ENCODE measurements at places on chromosomes 5 and 9.

DNA sequence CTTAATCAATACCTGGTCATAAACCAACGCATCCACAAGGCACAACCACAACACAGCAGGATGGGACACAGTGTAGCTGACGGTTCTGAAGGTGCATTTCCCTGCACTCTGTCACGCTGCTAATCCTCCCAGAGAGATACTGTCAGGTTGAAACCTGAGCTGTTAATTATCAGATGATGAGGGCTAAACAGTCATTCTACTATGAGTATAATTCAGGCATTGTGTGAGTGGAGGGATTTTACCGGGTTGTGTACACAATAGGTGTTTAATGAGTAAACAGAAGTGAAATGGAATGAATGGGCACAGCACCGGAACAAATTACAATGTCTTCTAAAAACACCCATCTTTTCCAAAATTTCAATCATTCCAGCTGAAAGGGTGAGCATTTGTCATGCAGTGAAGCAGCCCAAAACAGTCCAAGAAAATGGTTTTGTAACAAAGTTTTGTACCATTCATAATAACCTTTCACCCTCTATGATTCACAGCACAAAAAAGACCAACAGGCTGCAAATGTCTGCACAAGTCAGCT, 71.5 kb downstream of the ABCA1 start:
- no peak for DNase-seq

GRCh38 chr9:31500422-31500821, 884.0 kb upstream of the ACO1 start:
- no peak for DNase-seq

DNA sequence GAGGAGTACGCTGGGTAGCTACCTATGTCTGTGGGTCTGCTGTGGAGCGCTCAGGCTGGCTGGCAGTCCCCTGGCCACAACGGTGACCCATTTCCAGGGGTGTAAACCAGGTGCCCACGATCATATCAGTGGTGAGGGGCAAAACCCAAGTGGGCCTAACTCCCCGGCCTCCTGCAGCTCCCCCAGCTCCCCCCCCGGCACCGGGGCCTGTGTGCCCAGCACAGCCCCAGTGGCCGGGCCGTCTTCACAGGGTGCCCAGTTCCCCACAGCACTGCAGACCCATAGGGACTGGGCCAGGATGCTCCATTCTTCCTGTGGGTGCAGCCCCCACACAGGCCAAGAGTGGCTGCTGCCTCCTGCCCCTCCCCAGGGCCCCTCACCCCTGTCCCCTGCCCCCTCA, 958 bp upstream of the LCN8 start:
- no peak for DNase-seq

GRCh38 chr5:154648706-154649105, 106.5 kb upstream of the LARP1 start:
- no peak for DNase-seq

DNA sequence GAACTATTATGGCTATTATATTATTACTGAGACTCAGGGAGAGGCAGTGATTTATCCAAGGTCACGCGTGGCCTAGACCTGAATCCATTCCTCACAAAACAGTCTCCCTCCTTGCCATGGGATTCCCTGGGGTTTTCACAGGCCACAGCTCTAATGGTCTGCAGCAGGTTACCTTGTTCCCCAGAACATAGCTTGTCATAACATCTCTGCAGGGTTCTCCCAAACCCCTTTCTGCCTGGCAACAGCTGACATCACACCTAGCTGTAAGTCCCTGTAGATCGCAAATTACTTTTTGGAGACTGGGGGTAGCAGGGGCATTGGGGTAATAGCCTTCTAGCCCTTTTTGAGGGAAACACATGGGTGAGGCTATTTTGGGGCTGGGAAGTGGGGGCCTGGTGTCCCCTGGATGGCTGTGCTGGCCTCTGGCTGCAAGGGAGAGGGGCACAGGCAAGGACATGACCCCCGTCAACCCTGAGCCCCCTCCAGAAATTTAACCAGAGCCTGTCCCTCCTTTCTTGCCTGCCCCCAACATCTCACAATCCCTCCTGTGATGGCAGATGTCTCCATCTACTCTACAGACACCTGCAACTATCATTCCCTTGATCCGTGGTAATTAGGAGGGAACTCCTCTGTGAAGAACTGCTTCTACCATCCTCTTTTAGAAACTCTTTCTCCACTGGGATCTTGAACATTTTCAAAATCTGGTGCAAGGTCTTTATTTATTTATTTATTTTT, 1.3 kb downstream of the CD74 start:
- DNase-seq = peak; percentile 56

GRCh38 chr5:54577937-54578653, 60.5 kb downstream of the SNX18 start:
- no peak for DNase-seq

DNA sequence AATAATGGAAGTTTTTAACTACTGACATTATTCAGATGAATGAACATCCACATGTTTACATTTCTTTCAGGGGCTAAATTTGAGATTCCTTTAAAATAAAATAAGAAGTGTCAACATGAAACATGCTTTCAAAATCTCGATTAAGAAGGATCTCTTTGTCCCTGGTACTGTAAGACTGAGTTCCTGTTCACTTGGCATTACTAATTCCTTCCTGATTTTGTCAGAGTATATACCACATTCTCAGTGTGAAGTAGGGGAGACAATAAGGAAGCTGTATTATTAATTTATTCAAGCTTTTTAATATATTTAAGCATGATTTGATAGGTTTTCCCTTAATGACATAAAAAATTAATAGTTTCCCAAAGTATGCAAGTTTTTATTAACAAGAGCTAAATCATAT, 81.5 kb upstream of the GRHPR start:
- DNase-seq = no peak

DNA sequence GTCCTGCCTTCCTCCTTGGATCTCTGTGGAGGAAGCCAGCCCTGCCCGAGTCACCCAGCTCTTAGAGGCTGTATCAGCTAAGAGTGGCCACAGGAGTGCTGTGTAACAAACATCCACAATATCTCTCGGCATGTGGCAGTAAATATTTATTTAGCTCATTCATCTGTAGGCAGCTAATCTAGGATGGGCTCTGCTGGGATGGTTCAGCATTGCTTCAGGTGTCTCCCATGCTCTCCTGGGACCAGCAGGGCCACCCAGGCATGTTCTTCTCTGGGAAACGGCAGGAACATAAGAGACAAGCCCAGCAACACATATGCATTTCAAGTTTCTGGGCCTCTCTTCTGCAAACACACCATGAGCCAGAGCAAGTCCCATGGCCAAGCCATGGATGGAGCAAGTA, 56.1 kb downstream of the HRH2 start:
- DNase-seq = no peak

DNA sequence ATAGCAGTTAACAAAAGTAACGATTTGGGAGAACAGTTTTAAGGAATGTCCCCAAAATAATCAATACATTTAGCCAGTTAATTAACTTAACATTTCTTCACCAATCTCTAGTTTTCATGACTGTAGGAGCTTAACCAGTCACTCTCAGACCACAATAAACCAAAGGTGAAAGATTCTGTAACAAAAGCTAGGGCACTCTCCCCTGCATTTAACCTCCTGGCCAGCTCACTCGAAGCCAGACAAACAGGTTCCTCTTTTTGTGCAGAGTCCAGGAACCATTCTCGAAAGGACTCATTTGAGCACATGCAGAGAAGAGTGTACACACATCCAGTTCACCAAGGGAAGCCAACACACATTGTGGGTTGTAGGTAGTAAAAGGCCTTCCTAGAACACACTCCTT, 6.5 kb downstream of the IL7R start:
- DNase-seq = no peak

GRCh38 chr5:166117072-166118066, 2174.1 kb upstream of the WWC1 start:
- no peak for DNase-seq

- no peak for DNase-seq
Measured at GRCh38 chr9:7756088-7756487, 43.5 kb downstream of the DMAC1 start.

- DNase-seq = no peak
Measured at GRCh38 chr5:178196986-178197385, 7.3 kb upstream of the HNRNPAB start.

GRCh38 chr5:180474569-180474968, 19.6 kb upstream of the CNOT6 start:
- DNase-seq = no peak

- DNase-seq = no peak
Measured at GRCh38 chr5:178201927-178202235, 2.5 kb upstream of the HNRNPAB start.

GRCh38 chr5:143425835-143426234, 22.3 kb upstream of the NR3C1 start:
- no peak for DNase-seq

- DNase-seq = no peak
Measured at GRCh38 chr9:130143958-130144366, 28.2 kb upstream of the NCS1 start.

DNA sequence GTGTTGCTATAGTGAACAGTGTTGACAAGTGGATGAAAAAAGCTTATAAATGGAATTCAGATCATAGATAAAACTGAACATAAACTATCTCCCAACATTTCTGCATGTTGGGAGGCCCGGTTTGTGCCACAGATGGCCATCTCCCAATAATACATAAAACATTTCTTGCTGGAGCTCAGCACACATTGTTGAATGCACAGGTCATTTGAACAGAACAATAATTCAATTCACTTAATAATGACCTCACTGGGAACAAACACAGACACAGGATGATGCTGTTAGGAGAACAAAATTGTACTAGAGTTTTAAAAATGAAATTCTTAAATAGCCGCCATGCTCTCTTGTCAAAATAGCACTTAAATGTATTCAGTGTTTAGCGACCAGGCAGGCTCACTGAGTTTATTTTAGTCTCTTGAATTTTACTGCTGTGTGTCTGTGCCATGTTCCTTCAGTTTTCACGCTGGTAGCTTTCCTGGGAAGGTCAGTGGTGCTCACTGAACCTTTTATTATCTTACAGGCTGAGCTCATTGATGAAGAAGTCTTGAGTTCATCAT, 85.0 kb upstream of the SSBP2 start:
- DNase-seq = no peak

GRCh38 chr5:95644351-95645042, 2.1 kb upstream of the RFESD start:
- peak; percentile 26 for DNase-seq

GRCh38 chr5:37198842-37199241, 50.3 kb downstream of the CPLANE1 start:
- no peak for DNase-seq

- DNase-seq = no peak
Measured at GRCh38 chr5:10063997-10064396, 185.7 kb downstream of the ATPSCKMT start.

DNA sequence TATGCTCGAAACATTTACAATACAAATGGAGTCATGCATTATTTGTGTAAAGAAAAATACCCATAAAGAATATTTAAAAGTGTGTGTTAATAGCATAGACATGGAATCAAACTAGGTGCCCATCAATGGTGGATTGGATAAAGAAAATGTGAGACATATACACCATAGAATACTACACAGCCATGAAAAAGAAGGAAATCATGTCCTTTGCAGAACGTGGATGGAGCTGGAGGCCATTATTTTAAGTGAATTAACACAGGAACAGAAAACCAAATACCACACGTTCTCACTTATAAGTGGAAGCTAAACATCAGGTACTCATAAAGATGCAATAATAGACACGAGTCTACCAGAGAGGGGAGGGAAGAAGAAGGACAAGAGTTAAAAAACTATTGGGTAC, 22.8 kb downstream of the SMIM23 start:
- no peak for DNase-seq

GRCh38 chr9:130672933-130673615, 8.7 kb downstream of the PRDM12 start:
- DNase-seq = no peak

GRCh38 chr9:131046581-131047202, 37.7 kb downstream of the LAMC3 start:
- DNase-seq = peak; percentile 27

DNA sequence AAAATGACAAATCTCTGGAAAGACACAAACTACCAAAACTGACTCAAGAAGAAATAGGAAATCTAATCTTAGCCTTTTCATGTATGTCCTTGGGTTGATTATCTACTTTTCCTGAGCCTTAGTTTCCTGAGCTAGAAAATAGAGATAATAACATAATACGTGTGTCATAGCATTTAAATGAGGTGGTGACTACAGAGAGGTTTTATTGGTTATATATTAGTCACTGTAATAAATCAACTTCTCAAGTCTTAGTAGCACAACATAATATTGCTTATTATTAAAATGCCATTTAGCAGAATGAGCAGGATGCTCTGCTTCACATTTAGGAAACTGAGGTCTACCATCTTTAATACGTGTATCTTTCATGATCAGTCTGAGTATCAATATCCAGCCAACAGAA, 7.1 kb upstream of the PJA2 start:
- no peak for DNase-seq

- DNase-seq = no peak
Measured at GRCh38 chr9:110028676-110029075, 179.3 kb downstream of the C9orf152 start.

- no peak for DNase-seq
Measured at GRCh38 chr5:38400365-38400764, 142.0 kb downstream of the EGFLAM start.

DNA sequence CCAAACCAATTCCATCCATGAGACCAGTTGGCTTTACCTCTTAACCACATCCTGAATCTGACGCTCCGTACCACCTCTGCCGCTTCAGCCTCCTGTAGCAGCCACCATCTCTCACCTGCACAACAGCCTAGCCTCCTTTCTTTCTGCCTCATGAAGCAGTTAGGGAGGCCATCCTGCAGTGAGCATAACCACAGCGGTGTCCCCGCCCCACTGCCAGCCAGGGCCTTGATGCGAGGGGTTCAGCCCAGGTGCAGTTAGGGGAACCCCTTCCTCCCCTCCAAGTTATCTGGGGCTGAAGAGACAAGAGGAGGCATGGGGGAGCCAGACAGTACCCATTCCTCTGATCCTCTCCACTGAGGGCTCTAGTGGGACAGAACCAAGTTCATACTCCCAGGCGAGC, 167.0 kb downstream of the C5orf15 start:
- no peak for DNase-seq

- no peak for DNase-seq
Measured at GRCh38 chr5:14744296-14745187, 80.0 kb downstream of the OTULIN start.

- DNase-seq = no peak
Measured at GRCh38 chr9:130026583-130027340, 16.2 kb downstream of the FNBP1 start.

- DNase-seq = no peak
Measured at GRCh38 chr5:174111287-174111973, 65.9 kb downstream of the NSG2 start.

- no peak for DNase-seq
Measured at GRCh38 chr5:122101636-122102285, 23.7 kb upstream of the LOX start.

- DNase-seq = no peak
Measured at GRCh38 chr9:136244122-136244968, 1.3 kb downstream of the QSOX2 start.

GRCh38 chr9:23571414-23572104, 254.5 kb downstream of the ELAVL2 start:
- DNase-seq = no peak

DNA sequence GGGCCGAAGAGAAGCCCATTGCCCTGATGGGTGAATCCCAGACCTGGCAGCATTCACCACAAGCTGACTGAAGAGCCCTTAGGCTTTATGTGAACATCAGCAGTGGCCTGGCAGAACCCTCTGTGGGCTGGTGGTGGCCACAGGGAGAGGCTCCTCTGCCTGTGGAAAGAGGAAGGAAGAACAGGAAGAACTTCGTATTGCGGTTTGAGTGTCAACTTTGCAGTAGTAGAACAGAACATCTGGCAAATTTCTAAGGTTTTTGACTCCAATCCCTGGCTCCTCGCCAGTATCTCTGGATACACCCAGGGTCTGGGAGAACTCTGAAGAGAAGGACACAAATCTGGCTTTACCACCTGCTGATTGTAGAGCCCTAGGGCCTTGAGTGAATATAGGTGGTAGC, 356.4 kb upstream of the GRAMD2B start:
- DNase-seq = no peak
